ENCODE measurements at places on chromosomes 3 and 15.

DNA sequence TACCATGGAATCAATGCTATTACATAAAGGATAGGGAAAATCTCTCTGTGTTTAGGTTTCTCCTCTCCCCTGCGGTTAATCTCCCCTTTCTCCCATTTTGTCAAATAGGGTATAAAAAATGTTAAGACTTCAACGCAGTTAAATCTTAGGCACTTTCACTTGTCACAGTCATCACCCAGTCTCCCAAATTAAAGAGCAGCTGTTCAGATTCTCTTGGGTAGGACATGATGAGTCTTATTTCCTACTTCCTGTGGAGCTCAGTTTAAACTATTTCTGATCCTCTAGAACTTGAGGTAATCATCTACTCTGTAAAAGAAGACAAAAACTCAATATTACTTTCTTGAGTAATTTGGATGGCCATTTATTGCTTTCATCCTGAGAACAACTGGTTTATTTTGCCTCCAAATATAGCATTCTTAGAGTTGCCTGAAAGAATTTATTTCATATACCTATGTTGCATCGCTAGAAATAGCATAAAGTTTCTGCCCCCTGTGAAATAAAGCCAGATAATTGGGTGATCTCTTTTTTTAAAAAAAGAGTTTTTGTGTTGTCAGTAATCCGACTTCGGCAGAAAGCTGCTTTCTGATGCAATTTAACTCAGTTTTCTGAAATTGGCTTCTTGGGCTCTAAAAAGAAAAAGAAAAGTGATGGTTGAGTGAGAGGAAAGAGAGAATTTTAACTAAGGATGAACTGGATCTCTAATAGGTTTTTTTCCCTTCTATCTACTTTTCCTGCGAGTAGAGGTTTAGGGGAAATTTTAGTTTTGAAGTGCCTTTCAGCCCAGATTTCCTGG, 20.7 kb downstream of the RAP2B start:
- DNase-seq, result no peak

- no peak for DNase-seq
Measured at GRCh38 chr3:173553635-173554280, 156.2 kb downstream of the NLGN1 start.

DNA sequence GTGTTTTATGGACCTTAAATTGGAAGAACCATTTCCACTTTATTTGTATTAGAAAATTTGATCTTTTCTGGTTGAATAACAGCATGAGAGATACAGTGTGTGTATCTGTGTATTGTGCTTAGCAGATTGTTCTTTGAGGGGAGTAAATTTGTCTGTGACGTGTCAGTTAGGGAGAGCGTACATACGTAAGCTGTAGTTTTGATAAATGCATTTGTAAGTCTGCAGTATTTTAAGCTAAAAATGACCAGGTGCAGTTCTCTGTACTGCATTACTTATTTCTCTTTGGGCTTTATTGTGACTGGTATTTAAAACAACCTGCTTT, 264.8 kb downstream of the ROBO2 start:
- DNase-seq, result no peak

GRCh38 chr3:123186695-123187094, 15.0 kb upstream of the SEC22A start:
- no peak for DNase-seq

DNA sequence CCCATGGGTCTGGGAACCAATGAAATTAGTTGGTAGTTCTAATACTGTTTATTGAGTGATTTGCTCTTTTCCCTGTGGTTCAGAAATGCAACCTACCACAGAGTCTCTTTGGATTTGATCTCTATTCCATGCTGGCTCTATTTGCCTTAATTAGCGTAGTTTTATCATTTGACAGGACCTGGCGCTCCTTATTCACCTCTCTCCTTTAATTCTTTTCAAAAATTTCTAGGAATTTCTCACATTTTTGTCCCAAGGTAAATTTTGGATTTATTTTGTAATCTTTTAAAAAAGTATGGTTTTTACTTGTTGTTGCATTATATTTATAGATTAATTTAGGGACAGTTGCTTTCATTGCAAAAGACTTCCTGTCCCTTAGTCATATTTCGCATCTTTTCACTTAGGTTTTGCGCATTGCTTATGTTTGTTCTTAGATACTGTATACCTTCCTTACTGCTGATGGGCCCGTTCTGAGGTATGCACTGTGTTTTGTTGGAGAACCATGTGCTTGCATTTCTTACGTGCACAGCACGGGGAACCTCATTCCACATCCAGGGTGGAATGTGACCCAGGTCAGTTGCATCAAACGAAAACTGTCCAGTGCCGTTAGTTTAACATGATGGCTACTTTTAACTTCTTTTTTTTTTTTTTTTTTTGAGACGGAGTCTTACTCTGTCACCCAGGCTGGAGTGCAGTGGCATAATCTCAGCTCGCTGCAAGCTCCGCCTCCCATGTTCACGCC, 27.0 kb downstream of the SENP5 start:
- no peak for DNase-seq

- DNase-seq, result no peak
Measured at GRCh38 chr3:23244324-23245041, 41.4 kb downstream of the UBE2E2 start.

DNA sequence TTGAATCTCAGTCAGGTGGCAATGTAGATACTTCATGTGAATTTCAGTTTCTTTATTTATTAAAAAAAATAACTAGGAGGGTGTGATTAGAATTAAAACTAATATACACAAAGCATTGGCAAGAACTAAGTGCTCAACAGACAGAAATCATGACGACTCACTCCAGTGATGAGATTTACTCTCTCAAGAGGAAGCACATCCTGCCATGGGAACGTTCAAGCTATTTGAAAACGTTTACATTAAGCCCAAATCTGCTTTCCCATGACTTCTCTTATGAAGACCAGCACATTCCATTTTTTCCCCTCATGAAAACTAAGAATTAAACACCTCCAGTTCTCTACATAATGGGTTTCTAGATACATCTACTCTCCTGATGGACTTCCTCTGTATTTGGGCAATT, 8.5 kb downstream of the WDR53 start:
- DNase-seq, result no peak

GRCh38 chr3:45009868-45010267, 16.2 kb upstream of the CLEC3B start:
- DNase-seq, result no peak

DNA sequence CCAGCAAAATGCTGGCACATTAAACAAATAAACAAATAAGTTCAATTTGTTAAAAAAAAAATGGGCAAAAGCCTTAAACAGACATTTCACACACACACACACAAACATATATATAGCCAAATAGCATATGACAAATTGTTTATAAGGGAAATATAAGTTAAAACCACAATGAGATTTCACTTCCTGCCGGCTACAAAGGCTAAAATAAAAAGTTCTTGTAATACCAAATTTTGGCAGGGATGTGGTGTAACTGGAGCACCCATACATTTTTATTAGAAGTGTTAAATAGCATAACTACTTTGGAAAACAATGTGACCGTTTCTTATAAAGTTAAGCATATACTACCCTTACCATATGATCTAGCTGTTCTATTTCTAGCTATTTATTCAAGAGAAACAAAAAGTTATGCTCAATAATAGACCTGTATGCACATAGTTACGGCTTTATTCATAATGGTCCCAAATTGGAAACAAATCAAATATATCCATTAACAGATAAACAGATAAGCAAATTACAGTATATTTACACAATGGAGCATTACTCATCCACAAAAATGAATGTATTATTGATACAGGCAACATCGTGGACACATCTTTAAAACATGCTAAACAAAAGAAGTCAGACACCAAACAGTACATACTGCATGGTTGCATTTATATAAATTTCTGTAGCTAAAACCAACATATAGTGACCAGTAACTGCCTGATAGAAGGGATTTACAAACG, 93.9 kb downstream of the EOMES start:
- DNase-seq, result no peak

DNA sequence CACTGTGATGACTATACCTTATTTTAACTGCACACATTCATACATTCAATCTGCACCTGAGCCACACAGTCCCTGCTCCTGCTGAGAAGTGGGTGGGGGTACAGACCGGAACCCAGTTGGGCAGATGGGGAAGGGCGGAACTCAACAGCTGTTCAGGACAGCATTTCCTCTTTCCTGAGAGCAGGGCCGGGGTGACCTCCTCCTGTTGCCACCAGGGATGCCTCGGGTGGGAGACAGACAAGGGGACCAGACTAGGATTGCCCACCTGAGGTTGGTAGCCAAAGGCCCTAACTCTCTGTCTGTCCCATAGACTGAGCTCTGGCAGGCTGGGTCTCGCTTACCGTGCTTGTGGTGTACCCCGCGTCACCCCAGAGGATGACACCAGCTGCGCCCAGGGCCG, 3.9 kb downstream of the HYAL2 start:
- no peak for DNase-seq

- DNase-seq, result no peak
Measured at GRCh38 chr3:192122832-192123594, 604.3 kb downstream of the FGF12 start.

DNA sequence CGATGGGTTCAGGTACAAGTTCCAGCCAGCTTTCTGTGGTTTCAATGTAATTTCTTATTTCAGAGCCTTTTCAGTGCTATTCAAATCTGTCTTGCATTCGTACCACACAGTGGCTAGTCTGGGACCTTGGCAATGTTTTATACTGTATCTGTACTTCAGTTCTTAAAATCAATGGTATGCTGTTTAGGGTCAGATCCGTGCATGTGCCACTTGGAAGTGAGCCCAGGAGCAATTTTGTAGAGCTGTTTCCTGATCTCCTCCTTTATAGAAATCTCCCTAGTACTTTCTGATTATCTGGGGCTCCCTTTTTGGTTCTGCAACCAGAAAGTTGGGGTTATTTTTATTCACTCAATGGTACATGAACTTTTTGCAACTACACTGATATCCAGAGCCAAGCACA, 59.5 kb upstream of the NDUFB4 start:
- no peak for DNase-seq

DNA sequence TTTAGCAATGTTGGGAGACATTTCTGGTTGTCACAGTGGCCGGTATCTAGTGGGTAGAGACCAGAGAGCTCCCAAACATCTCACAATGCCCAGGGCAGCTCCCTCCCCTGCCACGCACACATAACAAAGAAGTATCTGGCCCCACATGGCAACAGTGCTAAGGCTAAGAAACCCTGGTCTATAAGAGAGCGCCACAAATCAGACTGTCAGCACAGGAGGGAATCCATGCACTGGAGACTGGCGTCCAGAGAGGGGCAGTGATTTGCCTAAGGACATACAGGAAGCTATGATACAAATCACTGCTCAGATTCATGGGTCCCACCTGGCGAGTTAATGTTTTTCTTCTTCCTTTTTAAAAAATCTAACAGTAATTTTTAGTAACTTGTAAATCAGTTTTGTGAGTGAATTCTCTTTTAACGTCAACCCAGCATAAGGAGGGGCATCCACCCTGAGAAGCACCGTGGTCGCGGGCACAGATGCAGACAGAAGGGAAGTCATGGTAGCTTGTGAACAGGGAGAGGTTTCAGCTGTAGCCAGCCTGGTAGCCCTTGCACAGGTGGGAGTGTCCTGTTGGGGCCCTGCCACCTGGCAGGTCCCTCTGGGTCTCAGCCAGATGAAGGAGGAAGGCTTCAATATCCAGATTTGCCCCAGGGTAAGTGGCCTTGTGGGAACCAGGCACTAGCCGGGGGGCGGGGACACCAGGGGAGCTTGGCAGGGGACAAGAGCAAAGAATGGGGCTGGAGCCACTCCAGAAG, 8.7 kb downstream of the ISG20 start:
- no peak for DNase-seq

GRCh38 chr3:10189557-10190354, 25.0 kb downstream of the IRAK2 start:
- DNase-seq, result peak; percentile 1

- no peak for DNase-seq
Measured at GRCh38 chr3:74631351-74632140, 17.1 kb upstream of the CNTN3 start.

- DNase-seq, result no peak
Measured at GRCh38 chr3:78729946-78730345, 1037.9 kb downstream of the ROBO1 start.

GRCh38 chr15:97995881-97996603, 35.5 kb downstream of the ARRDC4 start:
- DNase-seq, result no peak

DNA sequence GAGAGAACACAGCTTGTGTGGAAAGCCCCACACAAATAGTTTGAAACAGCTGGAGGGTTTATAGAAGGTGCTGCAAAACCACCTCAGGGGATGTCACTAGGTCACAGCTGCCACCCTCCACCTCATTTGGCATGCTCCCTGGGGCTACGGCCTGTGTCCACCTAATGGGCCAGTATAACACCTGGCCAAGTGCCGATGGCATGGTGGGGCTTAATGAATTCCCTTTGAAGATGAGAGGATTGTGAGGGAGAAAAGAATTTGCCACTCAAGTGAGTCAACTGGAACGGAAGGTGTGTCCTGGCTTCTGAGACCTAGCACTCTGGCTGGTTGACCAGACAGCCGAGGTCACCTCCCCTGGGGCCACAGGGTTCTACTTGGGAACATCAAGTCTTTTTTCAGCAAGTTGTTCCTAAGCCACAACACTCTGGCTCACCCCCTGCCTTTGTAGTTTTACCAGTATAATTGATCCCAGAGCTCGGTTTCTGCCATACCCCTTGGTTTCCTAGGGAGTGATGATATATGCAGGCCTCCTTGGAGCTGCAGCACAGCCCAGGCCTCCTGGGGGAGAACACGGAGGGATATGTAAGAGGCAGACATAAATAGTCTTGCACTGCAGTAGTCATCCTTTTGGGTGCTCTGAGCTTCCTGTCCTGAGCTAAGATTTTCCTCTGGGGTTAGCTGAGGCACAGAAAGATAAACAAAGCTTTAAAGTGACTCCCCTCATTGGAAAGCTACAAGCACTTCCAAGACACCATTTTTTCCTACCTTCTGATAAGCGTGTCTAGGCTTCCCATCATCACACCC, 178.2 kb upstream of the LPP start:
- no peak for DNase-seq

DNA sequence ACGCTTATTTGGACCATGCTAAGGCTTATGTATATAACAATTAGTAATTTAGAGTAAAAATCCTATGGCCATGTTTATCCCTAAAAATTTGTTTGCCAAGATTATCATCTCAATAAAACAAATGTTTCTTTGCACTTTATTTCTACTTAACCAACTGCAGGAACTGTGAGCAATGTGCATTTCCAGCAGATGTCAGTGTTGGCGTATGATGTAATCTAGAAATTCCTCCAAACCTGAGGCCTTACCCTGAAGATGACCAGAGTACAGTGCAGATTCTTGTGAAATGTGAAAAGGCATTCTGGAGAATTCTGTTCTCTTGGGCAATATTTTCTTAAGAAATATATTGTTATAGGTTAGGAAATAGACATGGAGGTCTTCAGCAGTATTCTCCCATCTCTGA, 205.9 kb downstream of the MBNL1 start:
- DNase-seq, result peak; percentile 25

- no peak for DNase-seq
Measured at GRCh38 chr3:18868911-18869689, 279.2 kb upstream of the KCNH8 start.
